ENCODE measurements at places on chromosomes 5 and 9.
A peak's percentile ranks its signal among the peaks of the same experiment; 100 is the strongest.

GRCh38 chr9:95239071-95239470 is 78.4 kb downstream of the FANCC start:
- DNase-seq: no peak

DNA sequence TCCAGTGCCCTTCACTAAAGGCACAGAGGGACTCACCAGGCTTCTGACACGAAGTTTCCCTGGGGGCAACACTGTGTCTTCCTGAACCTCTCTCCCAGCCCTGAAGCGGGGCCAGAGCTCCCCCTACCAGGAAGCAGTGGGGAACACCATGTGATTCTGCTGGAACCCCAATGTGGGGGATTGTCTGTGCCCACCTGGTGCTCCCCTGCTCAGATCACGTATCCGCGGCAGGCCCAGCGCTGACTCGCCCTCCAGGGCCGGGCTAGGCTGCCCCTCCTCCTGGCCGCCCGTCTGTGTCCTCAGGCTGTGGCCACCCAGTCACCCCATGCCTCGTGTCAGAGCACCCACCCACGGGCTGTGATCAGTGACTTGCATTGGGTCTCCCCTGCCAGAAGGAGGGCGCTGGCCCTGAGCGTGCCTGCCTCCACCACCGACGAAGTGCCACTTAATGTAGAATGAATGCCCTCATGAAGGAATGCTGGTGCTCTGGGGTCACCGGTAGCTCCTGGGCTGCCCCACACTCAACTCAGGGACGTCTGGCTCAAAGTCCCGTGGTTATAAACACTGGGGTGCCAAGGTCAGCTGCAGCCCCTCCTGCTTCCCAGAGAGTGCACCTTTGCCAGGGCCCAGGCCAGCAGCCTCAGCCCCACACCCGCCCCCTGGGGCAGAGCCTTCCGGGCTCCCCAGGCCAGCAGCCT is 22.1 kb downstream of the SARDH start:
- DNase-seq: no peak

GRCh38 chr9:72807765-72808445 is 144.9 kb downstream of the ALDH1A1 start:
- DNase-seq: no peak

DNA sequence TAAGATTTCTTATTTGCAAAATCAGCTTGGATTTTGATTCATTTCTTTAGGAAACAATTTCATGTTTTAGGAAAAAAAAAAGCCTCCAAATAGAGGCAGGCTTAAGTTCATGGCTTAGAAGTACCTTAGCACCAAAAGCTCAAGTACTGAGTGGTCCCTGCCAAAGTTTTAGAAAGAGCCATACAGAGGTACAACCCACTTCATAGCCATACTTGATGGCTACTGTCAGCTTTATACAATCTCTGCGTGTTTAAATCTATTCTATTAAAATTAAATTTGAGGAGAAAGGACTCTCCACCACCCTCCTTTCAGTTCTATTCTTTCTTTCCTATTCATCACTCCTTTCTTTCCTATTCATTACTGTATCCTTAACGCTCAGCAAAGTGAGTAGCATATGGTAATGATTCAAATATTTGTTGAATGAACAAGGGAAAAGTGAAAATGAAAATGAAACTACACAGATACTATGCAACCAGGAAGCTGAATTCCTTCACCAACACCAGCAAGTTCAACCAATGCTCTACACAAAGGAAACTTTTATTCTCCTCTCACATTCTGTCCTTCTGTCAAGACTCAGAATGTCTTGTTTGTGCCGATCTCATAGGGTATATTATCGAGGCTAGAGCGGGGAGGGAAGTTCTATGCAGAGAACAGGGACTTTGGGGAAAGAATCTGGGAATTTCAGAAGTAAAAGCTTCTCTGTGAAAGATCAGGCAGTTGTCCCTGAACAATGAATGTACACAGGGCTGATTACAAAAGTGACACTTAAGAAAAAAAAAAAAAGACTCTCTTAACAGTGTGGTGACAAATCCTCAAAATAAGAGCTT is 138.6 kb upstream of the SPEF2 start:
- peak; percentile 83 for DNase-seq

DNA sequence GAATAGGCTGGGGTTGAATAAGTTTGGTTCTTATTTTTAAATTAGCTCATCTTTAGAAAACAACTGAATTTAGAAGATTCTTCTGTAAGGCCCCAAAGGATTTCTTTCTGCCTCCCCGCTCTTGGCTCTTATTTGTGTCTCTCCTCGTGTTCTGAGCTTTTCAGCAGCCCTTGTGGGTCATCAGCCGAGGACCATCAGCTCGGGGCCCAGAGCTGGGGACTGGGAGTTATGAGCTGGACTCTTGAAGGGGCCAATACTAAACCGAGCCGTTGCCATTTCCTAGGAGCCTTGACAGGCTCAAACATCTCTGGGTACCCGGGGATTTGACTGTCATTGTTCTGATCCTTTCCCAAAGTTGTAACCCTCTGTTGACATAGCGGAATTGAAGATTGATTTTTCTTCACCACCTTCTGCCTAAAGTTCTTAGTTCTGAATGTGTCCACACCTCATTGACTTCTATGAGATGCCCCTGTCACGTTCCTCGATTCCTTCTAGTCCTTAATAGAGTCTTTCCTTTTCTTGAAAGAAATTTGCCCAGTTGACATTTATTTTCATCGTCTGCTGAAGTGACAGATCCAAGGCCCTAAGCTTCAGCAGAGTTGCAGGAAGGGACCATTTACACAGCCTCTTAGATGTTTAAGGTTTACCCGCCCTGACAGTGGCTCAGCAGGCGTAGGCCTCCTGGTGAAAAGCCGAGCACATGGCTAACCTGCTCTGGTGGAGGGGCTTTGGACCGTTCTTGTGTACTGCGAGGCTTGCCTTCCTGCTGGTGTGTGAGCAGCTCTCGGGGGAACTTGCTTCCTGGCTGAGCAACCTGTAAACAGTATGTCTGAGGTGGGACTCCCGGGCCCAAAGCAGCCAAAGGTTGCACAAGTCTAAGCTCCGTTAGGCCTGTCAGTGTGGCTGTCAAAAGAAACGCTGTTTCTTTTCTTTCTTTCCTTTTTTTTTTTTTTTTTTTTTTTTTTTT is 24.0 kb downstream of the ABL1 start:
- DNase-seq: no peak

- DNase-seq: no peak
These were observed 106.8 kb upstream of the FBN2 start for GRCh38 chr5:128644863-128645262.

DNA sequence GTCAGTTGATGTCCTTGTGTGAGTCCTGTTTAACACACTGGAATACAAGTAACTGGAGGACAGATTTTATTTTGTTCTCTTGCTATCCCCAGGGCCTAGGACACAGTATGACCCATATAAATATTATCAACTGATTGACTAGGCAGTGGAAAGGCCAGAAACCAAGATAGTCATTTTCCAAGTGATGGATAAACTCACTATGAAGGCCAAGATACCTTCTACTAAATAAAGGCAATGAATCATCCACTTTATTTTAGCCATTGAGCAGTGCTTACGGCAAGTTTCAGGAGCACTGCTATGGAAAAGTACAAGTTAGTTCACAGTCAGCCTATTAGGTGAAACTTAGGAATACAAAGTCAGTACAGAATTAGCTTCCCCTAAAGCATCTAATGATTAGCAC is 153.2 kb downstream of the SEMA5A start:
- no peak for DNase-seq

DNA sequence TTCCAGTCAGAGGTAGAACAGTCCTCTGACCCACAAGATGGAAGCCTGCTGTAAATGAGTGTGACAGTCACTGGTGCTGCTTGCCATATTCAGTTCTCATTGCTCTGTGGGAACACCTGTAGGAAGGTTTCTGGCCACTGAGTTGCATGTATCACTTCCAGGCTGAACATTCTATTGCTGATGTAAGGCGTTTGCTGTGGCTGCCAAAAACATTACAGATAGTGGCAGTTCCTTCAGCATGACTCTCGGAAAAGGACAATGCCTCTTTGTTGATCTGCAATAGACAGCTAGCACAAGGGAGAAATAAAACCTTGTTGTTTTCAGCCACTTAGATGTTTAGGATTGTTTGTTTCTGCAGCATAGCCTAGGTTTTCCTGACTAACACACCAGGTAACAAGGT is 217.2 kb downstream of the AGTPBP1 start:
- no peak for DNase-seq

- peak; percentile 65 for DNase-seq
These were observed 20.2 kb downstream of the DAB2IP start for GRCh38 chr9:121671612-121672155.

GRCh38 chr5:93107805-93108520 is 473.1 kb downstream of the NR2F1-AS1 start:
- no peak for DNase-seq

DNA sequence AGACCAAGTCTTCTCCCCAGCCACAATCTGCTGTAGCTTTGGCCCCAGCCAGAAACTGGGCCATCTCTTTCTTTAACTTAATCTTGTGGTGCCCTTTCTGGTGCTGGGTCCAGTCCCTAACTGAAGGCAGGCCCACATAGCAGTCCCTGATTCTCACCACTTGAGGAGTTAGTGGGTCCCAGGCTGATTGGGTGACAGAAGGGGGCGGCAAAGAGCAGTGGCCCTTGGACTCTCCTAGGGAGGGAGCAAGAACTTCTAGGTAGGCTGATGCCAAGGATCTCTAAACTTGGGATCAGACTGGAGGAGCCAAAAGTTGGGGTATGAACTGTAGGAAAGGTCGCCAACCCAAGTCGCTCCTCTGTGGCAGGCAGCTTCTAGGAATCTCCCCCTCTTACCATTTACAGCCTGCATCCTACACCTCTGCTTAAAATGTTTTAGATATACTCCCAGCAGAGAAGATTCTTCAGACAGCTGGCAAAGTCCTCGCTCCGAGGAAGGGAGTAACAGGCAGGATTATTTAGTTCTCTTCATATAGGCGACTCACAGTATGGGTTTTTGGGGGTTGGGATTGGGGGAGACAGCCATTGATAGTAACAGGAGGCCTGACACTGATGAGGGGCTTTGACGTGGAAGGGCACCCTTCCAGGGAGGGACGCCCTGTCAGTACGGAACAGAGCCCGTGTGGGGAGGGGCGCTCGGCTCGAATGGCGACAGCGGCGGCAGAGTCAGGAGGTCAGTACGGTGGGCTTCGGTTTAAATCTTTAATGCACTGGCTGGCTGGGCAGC is 2.0 kb upstream of the CCL27 start:
- DNase-seq: peak; percentile 80

DNA sequence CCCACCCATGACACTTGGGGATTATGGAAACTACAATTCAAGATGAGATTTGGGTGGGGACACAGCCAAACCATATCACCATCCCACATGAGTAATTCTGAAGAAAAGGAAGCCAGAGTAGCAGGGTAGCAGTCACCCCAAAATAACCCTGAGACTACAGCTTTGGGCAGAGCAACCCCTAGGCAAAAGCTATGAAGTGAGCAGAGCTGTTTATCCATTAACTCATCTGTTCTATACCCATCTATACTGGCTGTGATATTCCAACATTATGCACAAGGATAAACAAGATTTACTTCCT is 12.3 kb upstream of the REEP5 start:
- DNase-seq: no peak

GRCh38 chr5:6632324-6632887 is 438 bp downstream of the NSUN2 start:
- DNase-seq: peak; percentile 45

- no peak for DNase-seq
These were observed 147.3 kb downstream of the SGCD start for GRCh38 chr5:156474251-156474650.

DNA sequence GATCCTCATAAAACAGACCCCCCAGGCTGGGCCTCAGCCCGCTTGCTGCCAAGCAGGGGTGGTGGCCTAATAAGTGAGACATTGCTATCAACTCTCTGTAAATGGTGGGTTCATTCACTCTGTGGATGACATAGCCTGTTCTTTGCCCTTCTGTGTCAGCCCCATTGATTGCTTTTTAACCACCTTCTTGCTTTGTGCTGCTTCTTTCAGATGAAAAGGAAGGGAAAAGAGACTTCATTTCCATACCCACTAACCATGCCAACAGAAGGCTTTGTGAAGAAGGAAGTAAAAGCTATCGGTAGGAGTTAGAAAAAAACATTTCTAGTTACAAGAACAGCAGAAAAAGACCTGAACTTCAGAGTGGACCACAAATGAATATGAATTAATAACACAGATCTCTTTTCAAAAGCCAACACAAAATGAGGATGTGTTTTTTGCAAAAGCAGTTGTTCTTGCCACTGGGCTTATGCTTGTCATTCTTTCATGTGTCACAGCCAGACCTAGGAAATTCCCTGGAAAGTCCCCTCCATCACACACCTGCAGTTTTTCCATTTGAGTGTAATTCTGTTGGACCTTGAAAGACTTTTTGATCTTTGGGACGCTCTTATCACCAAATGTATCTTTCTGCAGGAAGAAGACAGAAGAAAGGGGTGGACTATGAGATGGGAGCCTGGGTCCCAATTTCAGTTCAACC is 507.7 kb downstream of the CCDC171 start:
- no peak for DNase-seq

DNA sequence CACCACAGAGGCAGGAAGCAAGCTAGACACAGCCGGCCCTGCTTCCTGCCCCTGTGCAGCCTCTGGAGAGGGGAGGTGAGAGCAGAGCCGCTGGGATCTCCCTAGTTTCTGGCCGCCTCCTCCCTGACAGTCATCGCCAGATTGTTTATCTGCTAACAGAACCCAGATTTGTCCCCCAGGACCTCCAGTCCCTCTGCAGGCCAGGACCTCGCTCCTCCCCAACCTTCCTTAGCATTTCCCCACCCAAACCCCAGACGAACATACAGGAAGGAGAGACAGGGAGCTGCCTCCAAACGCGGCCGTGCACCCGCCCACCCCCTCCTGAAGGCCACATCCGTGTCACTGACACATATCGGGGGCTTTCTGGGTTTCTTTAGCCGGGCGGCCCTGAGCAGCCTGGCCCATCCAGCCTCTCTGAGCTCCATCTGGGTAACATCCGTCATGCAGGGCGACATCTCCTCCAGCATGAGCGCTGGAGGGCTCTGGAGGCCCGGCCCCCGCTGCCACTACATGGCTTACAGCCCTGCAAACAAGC is 47.5 kb downstream of the DBH start:
- no peak for DNase-seq

- DNase-seq: no peak
These were observed 111.9 kb downstream of the ROR2 start for GRCh38 chr9:91837981-91838731.

GRCh38 chr9:35940458-35941407 is 17.2 kb downstream of the OR2S2 start:
- DNase-seq: no peak

- no peak for DNase-seq
These were observed 104.0 kb downstream of the EBF1 start for GRCh38 chr5:158995694-158996173.

GRCh38 chr5:98602534-98603112 is 170.8 kb upstream of the RGMB start:
- DNase-seq: no peak

GRCh38 chr9:125631391-125632085 is 75.5 kb downstream of the MAPKAP1 start:
- peak; percentile 75 for DNase-seq
